ENCODE measurements at places on chromosomes 12 and 14.

DNA sequence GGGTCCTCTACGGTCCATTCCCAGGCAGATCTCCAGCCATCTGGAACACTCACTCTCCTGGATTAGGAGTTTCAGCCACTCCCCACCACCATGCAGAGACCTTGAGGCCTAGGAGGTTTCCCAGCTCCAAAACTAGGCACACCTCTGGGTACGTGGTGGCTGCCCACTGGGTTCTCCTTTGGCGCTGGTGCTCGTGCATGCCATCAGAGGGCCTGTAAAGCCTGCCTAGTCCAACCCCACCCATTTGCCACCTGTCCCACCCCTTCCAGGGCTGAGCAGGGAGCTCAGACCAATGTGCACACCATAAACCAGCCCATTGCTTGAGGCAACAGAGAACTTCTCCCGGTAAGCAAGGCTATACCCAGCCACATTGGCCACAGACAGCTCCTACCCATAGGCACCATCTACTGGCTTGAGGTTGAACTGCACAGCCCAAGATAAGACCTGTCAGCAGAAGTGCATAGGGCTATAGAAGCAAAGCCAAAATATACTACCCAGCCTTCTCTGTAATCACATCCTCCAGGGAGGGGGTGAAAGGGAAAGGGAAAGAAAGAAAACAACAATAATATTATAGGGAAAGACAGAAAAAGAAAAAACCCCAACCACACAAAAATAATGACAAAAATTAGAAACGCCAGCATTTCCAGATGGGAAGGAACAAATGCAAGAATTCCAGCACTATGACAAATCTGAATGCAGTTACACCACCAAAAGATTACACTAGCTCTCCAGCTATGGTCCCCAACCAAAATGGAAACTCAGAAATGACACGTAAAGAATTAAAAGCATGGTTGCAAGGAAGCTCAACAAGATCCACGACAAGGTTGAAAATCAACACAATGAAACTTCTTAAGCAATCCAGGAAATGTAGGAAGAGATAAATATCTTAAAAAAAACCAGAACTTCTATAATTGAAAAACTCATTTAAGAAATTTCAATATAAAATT lies 111.9 kb upstream of the CCDC175 start:
- DNase-seq, result no peak

- DNase-seq, result no peak
These were observed 187.4 kb downstream of the KLHL28 start for GRCh38 chr14:44774396-44774795.

DNA sequence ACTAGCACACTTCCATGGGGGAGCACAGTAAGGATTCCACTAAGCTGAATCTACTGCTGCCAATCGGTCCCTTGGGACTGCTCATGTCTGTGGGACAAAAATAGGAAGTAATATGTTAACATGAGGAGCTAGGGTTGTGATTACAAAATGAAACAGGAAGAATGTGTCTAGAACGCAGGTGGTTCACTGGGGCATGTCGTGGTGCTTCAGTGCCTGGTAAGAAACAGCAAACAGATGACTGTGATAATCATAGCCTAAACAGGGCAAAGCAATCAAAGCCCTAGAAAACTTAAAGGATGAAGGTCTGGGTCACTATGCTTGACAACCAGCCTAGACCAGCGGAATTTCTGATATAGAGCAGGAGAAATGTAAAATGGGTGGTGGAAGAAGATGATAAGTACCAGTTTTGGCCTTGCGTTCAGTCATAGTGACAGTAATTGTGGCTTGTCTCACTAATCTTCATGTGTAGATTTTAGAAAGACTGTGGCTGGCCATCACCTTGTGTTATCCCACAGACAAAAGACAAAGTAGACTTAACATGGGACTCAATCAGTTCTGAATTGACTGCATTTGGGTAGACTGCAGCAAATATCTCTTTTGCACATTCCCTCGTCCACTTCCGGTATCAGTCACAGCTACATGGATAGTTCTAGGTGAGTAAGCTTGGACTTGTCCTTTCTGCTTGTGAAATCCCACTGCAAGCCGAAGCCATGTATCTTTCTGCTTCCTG lies 51.4 kb downstream of the WASHC3 start:
- no peak for DNase-seq

- DNase-seq, result no peak
These were observed 1.6 kb downstream of the ACSS3 start for GRCh38 chr12:81079280-81080076.

- no peak for DNase-seq
These were observed 1.0 kb upstream of the SINHCAF start for GRCh38 chr12:31326736-31327659.

DNA sequence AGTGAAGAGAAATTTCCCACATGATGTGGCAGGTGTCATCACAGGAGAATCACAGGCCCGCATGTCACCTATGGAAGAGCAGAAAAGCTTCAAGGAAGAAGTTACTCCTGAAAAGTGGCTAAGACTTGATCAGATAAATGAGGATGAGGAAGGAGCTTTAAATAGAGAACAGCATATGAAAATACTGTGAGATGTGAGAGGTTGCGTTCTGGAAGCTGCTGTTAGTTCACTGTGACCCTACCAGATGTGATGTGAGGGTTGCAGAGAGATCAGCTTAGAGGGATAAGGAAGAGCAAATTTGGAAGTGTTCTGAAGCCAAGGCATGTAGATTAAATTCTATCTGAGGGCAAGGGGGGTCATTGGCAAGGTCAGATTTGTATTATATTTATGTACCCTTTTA lies 17.1 kb downstream of the ERP27 start:
- no peak for DNase-seq

GRCh38 chr14:104462651-104463630 lies 116.6 kb upstream of the C14orf180 start:
- no peak for DNase-seq

- no peak for DNase-seq
These were observed 635.4 kb downstream of the NRXN3 start for GRCh38 chr14:78805570-78805969.

DNA sequence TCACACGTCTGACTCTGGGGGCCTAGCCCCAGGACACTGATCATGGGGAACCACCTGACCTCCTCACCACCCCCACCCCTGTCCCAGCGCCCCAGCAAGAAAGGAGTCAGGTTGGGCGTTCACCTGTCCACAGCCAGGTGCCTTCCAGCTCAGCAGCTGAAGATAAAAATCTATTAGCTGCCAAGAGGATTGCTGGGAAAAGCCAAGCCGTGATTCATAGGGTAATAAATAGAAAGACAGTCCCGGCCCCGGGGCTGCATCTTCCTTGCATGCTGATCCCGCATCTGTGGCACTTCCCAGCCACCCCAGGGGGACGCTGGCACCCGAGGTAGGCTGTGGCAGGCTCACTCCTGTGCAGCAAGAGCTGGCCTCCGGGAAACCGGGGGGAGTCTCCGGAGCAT lies 70.2 kb upstream of the NCOR2 start:
- DNase-seq, result no peak

DNA sequence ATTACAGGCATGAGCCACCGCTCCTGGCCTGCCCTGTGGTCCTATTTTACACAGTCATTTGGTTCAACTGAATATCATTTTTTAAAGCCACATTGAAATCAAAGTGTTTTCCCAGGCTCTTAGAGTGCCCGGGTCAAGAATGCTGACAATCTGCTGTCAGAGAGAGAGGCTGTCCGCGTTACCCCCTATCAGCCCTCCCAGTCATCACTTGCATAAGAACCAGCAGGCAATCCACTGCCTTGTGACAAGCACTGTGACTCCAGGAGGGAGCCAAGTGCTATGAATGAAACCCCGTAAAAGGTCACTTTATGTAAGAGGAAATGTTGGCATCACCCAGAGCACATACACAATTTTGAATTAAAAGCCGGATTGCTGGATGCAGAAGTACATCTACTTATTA lies 13.5 kb downstream of the PHLDA1 start:
- DNase-seq, result no peak

- no peak for DNase-seq
These were observed 140.8 kb upstream of the CNTN1 start for GRCh38 chr12:40551466-40551865.

- peak; percentile 46 for DNase-seq
These were observed 15.5 kb downstream of the EMP1 start for GRCh38 chr12:13211859-13212664.

DNA sequence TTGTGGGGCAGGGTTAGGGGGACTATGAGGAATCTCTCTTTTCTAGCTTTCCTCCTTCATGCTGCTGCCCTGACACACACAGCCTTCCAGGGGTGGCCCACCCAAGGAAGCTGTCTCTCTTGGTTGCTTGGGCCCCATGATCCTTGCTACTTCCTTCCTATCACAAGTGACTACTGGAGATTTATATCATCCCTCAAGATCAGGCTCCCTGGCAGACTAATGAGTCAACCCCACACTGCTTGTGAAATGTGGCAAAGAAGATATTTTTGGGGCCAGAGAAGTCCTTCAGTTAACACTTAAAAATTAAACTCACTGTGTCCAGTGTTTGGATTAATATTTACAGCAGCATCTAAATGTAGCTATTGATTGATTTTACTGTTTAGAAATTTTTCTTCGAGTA lies 1.5 kb downstream of the OR4E1 start:
- no peak for DNase-seq

- no peak for DNase-seq
These were observed at the start of gene PYGL for GRCh38 chr14:50943943-50944646. TSS of gene PYGL (minus strand) at chr14:50944483. CDS start at chr14:50944403, 80 bp downstream.

DNA sequence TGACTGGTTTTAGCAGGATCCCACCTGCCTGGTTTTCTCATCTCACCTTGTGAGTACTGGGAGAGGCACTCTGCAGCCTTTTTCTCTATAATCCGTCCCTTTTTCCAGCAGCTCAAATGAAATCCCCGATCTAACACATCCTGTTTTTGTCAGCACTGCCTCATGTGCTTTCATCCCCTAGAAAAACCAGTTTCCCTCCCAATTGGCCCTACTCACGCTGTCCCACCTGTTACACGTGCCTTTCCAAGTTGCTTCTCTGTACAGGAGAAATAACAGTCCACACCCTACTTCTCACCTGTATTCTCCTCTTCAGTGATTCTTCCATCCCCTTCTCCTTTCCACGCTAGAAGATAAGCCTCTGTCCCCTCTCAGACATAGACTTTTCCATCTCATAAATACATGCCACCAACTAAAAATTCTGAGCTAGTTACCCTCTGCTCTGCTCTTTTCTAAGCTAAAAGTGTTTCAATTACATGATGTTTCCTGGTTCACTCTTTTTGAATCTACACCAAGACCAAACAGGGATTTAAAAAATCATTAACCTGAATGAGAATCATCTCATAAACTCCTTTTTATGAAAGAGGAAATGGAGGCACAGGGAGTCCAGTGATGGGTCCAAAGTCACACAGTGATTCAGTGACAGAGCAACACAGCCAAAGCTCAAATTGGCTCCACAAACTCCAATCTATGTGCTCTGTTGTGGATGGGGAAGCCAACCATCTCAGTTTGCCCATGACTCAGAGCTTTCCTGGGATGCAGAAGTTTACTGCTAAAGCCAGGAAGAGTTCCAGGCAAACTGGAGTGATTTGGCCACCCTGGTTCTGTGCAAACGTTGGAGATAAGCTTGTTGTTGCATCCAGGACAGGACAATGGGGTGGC lies 240.0 kb upstream of the TMEM132C start:
- no peak for DNase-seq

DNA sequence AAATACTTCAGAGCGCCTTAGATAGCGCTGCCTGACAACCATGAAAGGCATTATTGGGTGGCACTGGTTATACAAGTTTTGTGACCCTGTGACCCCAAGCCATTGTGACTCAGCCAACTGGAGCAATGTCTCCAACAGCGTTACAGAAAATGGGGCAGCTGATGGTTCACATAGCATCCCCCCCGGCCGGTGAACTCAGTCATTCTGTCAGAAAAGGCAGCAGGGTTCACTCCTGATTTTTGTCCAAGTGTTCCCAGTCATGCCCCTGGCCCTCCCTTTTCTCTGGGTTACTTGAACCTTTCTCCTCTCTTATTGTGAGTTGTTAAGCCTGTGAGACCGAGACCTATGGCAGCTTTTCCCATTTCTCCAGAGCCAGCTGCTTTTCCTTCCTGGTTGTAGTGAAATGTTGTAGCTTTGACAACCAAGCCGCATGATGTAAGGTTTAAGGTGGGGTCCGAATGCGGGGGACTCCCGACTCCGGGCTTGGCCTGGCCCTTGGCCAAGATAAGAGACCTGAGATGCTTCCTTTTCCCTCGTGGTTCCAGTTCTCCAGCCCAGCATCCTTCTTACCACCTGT lies 22.0 kb downstream of the CD9 start:
- no peak for DNase-seq

DNA sequence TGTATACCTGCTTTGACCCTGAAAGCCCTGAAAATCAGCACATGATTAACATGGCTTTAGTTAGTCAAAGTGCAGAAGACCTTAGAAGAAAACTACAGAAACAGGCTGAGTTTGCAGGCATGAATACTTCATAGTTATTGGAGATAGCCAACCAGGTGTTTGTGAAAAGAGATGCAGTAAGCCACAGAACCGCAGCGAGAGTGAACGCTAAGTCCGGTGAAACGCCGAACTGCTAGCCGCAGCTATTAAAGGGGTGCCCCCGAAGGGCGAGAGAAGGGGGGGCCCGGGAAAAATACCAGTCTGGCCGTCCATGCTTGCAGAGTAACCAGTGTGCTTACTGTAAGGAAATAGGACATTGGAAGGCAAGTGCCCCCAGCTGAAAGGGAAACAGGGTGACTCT lies 784.0 kb upstream of the TMEM132C start:
- DNase-seq, result no peak

DNA sequence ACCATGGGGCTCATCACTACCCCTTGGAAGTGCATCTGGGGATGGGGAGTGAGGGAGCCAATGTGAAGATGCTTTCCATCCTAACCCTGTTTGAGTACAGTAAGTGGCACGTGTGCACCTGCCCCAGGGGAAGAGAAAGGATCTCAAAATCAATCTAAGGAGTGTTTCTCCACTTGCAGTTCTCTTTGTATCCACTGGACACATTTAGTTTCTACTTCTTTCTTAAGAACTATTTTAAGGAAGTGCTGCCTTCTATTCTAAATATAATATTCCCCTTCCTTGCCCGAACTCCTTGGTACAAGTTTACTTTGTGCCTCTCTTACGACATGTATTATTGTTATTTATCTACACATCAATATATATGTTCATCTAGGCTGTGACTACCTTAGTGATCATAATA lies 73.8 kb downstream of the TTC6 start:
- DNase-seq, result no peak

GRCh38 chr12:117733549-117733805 lies 235.3 kb downstream of the KSR2 start:
- DNase-seq, result no peak

GRCh38 chr12:32134101-32134888 lies 27.6 kb downstream of the BICD1 start:
- DNase-seq, result no peak

GRCh38 chr12:40738856-40739255 lies 46.6 kb downstream of the CNTN1 start:
- DNase-seq, result no peak

DNA sequence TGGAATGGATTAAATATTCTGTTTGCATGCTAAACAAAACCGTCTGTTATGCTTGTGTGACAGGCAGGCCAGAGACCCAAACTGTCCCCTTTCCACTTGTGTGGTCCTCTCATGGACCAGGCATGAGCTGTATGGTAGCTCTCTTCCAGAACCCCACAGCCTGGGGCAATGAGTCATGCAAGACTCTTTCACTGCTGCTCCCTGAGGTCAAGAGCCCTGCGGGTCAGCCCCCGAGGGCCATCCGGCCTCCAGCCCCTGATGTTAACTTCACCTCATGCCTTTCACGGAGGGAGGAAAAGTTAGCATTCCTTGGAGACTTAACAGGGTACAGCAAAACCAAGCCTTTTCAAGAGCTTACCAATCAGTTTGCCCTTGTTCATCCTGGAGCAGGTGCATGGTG lies 239.1 kb upstream of the DIO3 start:
- DNase-seq, result no peak
